ENCODE measurements at places on chromosomes 5 and 9.

DNA sequence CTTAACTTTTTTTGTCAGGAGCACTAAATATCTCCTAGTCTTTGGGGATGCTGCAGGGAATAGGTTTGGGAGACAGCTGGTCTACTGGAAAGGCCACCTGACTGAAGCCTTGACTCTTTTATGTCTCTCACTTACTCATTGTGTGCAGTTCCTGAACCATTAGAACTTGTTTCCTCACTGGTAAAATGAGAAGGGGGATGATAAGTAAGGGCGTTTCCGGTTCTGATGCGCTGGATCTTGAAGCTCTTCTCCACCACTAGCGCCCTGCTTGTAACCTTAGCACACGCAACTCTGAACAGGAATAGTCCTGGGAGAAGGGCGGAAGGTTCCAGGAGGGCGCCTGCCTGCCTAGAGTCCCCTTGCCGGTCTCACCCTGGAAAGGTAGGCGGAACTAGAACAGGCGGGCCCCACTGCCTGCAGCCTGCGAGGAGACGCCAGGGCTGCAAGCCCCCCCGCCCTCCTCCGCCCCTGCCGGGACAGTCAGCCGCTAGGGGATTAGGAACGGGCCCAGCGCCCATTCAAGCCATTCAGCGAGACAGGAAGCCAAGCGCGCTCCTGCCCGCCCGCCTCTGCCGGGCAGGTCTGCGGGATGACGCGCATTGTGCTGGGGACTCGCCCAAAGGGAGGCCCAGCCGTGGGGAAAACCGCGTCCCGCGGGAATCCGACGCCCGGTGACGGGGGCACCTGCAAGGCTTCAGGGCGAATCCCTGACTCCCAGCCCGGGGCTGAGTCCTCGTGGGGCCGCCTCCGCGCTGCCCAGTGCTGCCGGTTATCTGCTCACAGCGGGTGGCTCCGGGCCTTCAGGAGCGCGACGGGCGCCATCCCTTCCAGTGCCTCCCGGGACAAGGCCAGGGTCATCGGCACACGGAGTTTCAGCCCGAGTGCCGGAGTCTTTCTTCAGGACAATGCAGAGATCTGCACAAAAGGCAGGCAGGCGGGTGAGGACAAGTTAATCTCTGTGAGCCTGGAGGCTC lies 44.0 kb upstream of the XPA start:
- DNase-seq: no peak

- no peak for DNase-seq
These were observed 6.0 kb downstream of the OLFML2A start for GRCh38 chr9:124782661-124783574.

DNA sequence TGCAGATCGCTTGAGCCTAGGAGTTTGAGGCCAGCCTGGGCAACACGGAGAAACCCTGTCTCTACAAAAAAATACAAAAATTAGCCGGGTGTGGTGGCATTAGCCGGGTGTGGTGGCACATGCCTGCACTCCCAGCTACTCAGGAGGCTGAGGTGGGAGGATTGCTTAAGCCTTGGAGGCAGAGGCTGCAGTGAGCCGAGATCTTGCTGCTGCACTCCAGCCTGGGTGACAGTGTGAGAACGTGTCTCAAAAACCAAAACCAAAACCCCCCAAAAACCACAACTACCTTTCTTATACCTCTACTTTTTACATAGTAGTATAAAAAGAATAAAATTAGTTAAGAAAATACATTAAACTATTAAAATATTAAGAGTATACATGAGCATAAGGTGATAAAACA lies 121.2 kb downstream of the RAPGEF6 start:
- no peak for DNase-seq

GRCh38 chr5:42057254-42057690 lies 132.2 kb downstream of the FBXO4 start:
- no peak for DNase-seq

DNA sequence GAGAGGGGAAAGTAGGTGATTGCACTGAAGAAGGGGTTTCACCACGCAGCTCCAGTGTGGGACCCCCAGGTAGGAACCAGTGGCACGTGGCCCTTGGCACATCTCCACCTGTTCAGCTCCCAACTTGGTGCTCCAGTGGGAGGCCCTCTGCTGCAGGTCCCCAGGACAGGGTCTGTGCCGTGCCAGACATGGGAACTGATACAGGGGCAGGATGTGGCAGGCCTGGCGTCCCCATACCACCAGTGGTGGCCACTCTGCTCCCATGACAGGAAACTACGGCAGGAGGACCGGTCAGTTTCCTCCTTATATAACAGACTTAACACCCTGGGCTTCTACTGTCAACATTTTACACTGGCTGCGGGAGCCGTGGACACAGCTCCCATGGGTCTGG lies 67.3 kb downstream of the PSMB7 start:
- DNase-seq: no peak

- no peak for DNase-seq
These were observed 858 bp downstream of the NCS1 start for GRCh38 chr9:130172858-130173665.

DNA sequence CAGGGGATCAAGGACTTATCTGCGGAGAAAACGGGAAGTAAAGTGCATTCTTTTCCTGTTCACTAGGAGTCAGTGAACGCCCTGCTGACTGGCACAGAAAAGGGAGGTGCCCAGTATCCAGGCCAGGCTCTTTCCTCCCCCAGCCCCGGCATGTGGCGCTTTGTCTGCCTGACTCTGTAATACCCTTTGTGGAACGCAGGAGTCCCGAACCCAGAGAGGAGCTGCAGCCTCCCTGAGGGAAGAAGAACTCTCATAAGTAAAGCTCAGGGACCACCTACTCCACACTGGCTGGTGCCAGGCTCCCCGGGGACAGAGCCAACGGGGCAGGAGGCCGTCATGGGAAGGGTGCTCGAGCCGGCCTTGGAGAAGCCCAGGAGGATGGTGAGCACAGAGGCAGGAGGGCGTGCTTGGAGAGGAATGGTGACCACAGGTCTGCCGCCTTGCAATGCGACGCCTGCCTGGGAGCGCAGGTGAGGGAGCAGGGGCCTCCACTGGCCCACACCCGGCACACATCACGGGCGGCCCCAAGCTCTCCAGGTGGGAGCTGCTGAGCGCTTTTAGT lies 31.5 kb downstream of the VAV2 start:
- no peak for DNase-seq

GRCh38 chr5:66727630-66728029 lies 131.4 kb downstream of the MAST4 start:
- no peak for DNase-seq

DNA sequence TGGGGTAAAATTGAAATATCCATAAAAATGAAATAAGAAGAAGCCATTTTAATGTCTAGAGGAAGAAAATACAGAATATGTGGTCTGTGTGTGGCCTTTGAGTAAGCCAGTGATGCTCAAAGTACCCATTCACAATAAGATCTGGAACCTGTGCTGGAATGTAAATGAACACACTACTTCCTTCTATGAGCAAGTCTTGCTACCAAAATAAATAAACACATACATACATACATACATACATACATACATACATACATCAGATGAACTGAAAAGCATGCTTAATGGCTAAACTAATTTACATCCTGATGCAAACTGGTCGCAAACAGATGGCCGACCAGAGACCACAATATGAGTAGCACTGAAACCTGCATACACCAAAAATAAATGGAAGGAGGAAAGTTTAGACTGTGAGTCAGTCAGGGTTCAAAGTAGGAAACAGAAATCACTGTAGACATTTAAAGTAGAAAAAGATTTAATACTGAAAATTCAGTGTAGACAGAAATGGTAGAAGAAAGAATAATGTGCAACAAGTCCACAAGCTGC lies 317.6 kb downstream of the CAAP1 start:
- DNase-seq: no peak

DNA sequence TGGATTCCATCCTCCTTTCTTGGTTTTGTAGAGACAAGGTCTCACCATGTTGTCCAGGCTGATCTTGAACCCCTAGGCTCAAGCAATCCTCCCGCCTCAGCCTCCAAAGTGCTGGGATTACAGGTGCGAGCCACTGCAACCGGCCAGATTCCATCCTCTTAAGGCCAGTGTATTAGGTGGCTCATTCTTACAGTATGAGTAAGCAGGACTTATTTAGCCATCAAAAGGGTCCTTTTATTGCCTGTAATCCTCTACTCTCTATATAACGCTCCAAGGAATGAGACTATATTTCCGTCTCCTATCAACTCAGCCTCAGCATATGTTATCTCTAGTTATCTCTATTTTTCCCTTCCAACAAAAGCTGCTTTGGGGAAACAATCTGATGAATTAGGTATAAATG lies 3.0 kb upstream of the ERBIN start:
- no peak for DNase-seq

DNA sequence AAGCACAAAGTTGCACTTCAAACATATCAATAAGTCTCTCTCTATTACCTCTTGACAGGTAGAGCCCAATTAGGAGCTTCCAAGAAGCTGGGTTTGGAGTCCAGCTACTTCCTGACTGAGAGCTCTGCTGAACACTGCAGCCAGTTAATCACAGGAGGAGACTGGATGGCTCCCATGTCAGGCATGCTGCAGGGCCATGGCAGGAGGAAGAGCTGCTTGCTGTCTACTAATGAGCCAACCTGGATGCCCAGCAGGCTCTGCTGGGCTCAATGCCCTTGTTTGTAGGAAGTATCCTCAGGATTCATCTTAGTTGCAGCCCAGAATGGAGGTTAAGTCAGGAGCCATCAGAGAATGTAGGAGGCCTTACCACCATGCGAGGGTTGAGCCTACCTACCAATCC lies 91.9 kb downstream of the TMEM215 start:
- DNase-seq: no peak

- DNase-seq: no peak
These were observed 68.1 kb upstream of the ABL1 start for GRCh38 chr9:130766927-130767307.

Data from esophagus squamous epithelium (tissue), 5 donors.